ENCODE measurements at places on chromosomes 2 and 18.
A peak's percentile ranks its signal among the peaks of the same experiment; 100 is the strongest.

DNA sequence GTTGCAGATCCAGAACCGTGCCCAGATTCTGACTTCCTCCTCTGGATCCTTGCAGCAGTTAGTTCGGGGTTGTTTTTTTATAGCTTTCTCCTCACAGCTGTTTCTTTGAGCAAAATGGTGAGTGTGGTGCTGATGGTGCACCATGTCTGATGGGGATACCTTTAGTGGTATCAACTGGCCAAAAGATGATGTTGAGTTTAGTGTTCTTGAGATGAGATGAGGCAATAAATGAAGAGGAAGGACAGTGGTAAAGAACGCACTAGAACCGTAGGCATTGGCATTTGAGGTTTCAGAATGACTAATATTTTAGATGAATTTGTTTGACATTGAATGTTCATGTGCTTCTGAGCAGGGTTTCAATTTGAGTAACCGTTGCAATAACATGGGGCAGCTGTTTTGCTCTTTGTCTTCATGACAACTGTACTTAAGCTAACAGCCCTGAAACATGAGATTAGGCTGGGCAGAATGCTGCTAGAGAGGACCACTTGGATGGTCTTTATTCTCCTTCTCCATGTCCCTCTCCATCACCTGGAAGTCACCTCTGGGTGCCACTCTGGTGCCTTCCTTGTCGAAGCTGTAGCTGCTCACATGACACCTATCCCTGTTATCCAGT, 3.9 kb downstream of the CTLA4 start:
- DNase-seq = no peak

- no peak for DNase-seq
Measured at GRCh38 chr2:18626256-18626668, 36.9 kb upstream of the NT5C1B start.

GRCh38 chr18:72986103-72986502, 118.3 kb upstream of the NETO1 start:
- no peak for DNase-seq

GRCh38 chr2:151021747-151022452, 239.8 kb downstream of the RBM43 start:
- no peak for DNase-seq

DNA sequence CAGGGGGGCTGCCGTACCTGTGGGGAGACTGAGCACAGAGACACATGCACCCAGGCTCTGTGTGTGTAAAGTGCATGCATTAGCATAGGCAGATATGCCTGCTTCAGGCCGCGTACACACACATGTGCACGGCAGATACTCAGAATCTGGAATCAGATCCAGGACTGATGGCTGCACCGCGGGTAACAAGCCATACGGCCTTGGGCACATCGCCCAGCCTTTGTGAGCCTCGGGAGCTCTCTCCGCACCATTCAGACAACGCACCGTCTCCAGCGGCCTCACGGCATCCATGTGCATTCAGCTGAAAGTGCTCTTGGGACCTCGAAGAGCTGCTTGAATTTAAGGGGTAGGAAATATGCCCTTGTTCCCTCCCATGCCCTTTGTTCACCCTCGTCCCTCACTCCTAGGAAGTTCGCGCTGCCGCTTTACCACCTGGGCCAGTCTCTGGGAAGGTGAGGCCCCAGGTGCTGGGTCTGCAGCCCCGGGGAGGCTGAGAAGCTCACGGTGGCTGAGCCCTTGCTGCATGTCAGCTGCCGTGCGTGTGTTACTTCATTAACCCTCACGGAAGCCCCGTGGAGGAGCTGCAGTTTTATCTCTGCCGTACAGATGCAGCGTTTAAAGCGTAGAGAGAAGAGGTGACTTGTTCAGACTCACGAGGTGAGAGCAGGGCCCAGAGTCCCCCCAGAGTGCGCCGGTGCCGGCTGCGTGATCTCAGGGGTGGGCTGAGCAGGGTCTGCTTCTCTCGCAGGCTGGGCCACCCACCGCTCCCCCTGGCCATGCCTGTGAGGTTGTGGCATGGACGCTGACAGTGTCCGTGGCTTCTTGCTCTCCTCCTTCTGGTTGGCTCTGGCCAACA, 377.7 kb upstream of the MYT1L start:
- no peak for DNase-seq

DNA sequence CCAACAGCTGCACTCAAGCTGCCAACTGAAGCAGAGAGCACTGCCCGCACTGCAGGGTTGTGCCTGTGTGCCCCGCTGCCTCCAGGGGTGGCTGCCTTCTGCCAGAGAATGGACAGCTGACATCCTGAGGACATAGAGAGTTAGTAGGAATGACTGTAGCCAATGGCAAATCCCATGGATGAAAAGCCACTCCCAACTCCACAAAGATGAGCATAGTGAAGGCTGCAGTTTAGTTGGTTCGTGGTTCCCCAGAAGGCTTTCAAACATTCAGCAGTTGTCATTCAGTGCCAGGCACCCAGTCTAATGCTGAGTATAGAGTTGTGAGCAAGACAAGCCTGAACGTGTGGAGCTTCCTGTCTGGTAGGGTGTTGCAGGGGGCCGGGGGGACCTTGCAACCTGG, 30.3 kb downstream of the GYPC start:
- DNase-seq = no peak

- no peak for DNase-seq
Measured at GRCh38 chr18:41390309-41390708, 564.7 kb upstream of the PIK3C3 start.

GRCh38 chr18:60987963-60988362, 345.3 kb upstream of the CDH20 start:
- no peak for DNase-seq

DNA sequence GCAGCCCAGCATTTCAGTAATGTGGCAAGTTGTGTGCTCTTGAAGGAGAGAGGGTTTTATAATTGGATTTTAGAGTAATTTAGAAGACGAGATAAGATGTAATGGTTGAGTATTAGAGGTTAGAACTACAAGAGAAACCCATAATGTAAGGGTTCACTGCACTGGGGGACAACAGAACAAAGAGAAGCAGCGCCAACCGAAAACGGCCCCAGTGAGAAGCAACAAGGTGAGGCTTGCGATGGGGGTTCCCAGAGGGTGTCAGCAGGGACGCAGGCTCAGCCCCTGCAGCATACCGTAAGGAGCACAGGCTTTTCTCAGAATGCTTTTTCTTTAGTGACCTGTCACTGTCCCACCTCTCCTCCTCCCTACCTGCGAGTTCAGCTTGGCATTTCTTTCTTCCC, 183.9 kb upstream of the ETAA1 start:
- DNase-seq = no peak

- peak; percentile 28 for DNase-seq
Measured at GRCh38 chr2:45651415-45652089, at the start of gene PRKCE. PRKCE (plus strand) TSS chr2:45651675.

DNA sequence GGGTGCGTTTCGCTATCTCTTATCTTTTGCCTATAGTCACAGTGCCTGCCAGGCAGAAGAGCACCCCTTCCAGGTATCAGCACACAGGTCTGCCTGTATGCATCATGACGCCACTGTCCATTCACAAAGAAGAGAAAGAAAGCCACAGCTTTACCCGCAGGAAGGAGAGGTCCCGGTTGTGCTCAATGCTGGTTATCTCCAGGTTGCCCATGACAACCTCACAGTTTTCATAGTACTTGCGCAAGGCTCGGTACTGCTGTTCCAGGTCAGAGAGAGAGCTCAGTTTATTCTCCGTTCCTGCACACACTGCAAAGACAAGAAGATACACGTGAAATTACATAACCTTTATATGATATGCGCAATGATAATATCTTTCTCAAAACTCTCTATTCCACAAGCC, 414.0 kb downstream of the ERBB4 start:
- DNase-seq = no peak

DNA sequence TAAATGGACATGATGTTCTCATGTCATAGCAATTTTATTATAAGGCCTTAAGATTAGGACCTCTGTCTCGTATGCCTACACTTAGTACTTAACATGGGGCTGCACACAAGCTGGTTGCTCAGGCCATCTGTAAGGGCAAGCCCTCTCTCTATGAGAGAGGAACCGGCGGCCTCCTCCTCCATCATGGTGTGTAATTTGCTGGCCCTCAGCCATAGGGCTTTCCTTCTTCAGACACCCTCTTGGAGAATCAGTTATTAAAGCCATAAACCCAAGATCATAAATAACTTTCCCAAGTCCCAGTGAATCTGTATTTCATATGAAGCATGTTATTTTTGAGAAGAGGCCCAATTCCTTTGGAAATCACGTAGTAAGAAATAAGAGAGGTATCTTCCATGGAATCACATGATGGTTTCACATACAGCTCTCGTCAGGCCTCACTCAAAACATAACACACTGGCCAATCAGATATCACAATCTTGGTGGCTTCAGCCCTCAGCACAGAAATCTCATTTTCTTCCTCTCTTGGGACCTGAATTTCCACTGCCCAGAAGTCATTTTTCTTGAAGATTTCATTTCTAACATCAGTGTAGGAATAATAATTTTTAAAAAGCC, 92.6 kb downstream of the RDH14 start:
- no peak for DNase-seq

DNA sequence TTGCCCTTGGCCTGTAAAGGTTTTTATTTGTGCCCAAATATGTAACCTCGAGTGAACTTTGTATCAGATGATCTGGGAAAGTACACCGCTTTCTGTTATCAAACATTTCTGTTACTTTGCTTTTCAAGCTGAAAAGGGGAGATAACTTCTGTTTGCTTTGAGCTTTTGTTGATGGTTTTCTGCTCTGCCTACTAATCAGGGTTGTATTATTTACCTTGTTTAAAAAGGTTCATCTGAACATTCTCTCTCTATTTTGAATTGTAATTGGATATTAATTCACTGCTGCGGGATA, 79.4 kb downstream of the XRCC5 start:
- no peak for DNase-seq

GRCh38 chr2:140892911-140893637, 1237.7 kb downstream of the LRP1B start:
- DNase-seq = no peak

DNA sequence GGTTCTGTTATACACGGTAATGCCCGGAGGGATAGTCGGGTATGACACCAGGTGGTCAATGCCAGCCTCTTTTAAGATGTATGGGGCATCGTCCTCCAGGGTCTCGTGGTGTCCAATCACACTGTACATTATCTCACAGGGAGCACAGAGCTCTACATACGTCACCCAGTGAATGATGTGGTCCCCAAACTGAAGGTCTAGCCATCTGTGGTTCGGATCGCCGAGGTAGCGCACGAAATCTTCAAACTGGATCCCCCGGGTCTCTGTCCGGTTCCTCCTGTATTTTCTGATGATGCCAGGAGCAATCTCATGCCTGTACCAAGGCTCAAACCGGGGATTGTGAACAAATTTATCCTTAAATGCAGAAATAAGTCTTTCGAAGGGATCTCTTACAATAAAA, 24.1 kb downstream of the CHST10 start:
- no peak for DNase-seq

DNA sequence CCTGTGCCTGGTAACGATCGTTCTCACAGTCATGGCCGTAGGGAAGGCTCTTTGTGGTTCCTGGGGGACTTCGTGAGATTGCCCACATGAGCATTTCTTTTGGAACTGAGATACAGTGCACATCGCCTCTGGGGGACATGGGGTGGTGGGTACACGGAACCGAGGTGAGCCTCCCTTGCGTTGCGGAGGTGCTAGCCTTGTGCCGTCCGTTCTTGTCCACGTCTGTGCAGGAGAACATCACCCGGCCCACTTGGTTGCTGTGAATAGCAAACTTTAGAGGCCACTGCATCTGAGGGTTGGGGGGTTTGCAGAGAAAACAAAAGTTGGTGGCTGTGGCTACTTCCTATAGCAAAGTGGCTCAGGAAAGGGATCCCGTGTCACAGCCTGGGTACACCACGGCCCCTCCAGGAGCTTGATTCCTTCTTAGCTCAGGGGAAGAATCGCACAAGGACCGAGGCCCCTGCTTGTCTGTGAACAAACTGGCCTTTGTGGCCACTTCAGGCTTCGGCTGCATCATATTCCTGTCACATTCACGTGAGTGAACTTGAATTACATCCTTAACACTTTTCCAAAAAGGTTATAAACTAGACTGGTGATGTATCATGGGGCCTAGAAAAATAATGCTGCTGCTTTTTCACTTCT, 72.6 kb downstream of the LRRFIP1 start:
- no peak for DNase-seq

DNA sequence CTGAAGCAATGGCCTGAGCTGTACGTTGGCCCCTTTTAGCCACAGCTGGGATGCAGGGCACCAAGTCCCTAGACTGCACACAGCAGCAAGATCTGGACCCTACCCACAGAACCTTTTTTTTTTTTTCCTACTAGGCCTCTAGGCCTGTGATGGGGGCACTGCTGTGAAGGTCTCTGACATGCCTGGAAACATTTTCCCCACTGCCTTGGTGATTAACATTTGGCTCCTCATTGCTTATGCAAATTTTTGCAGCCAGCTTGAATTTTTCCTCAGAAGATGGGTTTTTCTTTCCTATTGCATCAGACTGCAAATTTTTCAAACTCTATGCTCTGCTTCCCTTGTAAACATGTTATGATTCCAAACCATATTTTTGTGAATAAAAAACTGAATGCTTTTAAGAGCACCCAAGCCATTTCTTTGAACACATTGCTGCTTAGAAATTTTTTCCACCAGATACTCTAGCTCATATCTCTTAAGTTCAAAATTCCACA, 33.5 kb downstream of the PDE1A start:
- DNase-seq = no peak

GRCh38 chr2:120576509-120577474, 158.9 kb upstream of the GLI2 start:
- peak; percentile 74 for DNase-seq

DNA sequence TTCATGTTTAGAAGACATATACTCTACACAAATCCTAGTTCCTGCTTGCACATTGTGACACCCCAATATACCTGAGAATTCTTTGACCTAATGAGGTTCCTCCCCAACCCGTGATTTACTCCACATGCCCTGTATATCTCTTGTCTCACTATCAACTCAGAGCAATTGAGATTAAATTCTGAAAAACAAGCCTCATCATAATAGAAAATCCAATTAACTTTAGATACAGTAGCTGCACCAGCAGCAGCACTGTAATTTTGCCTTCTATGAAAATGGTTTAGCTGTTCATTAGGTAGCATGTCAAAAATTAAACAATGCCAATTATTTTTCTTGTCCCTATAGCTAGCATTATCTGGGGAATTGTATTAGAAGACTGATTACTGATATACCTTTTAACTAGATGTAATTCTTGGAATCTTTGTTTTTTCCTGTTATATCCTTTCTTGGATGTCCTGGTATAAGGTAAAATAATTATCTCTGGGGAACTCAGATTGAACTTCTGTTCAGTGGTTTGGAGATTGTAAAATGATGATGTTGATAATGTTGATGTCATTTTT, 218.9 kb upstream of the TANK start:
- no peak for DNase-seq

- no peak for DNase-seq
Measured at GRCh38 chr2:207612714-207613113, 12.5 kb downstream of the METTL21A start.

DNA sequence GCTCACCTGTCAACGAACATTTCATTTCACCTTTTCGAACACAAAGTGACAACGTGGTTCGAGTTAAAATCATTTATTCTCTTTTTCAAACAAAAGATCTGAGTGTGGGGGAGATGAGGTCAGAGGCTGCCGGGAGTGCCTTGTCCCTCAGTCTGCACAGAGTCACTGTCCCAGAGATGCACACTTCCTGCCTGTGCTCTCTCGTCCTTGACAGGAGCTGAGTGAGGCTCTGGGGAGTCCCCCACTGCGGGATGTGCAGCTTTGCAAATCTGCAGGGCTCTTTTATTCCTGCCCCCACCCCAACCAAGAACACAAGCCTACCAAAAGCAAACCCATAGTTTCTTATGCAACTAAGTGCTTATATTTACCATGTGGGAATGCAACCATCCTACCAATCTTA, 497.8 kb downstream of the EIPR1 start:
- DNase-seq = no peak

GRCh38 chr2:22894761-22895160, 490.2 kb upstream of the KLHL29 start:
- no peak for DNase-seq
